CD4-positive, alpha-beta T cell (primary cell): ENCODE measurements at places on chromosomes 3 and 15.

- no peak for DNase-seq
Measured at GRCh38 chr3:48034000-48034516, 17.8 kb upstream of the MAP4 start.

DNA sequence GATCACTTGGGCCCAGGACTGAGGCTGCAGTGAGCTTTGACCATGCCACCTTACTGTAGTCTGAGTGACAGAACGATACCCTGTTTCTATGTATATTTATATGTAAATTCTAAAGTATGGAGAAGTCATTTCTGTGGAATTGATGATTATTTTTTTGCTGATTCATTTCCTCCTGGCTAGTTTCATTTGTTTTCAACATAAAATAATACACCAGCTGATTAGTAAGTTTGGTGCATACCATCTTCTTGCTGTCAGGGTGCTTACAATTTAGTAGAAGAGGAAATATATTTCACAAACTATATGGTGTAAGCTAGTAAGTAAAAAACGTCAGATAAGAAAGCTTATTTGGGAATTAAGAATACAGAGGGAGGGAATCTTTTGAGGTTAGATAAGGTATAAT lies 36.0 kb downstream of the SLC25A26 start:
- DNase-seq: no peak

DNA sequence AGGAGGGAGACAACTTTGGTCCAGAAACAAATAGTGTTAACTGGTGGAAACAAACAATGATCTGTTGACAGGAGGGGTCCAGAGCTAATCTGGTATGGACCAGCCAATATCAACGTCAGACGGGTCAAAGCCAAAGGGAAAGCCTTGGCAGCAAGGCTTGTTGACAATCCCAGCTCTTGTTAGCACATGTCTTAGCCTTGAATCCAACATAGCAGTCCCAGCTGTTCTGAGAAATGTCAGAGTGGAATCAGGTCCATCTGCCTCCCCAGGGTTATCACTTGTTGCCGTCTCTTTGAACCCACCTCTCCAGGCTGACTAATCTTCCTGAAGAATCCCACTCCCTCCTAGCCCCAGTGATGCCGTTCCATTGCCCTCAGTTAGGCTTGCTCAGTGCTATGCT lies 404.6 kb upstream of the MCTP2 start:
- no peak for DNase-seq

- DNase-seq: no peak
Measured at GRCh38 chr3:180888992-180889560, 23.4 kb upstream of the FXR1 start.

DNA sequence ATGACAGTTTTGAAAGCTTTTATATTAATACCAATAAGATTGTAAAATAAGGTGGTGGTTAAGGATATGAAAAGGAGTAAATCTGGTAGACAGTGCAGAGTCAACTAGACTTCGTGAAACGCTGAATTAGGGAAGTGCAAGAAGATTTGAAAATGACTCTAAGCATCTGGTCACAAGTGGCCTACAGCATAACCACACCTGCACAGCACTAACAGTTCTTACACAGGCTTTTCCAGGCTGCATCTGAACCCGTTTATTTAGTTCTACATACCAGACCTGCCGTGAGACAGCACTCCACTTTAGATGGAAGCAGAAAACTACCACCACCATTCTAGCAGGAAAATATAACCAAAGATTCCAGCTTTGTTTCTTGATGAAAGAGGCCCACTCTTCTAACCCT lies 1.9 kb downstream of the DMXL2 start:
- no peak for DNase-seq

GRCh38 chr15:35705884-35706585 lies 160.1 kb upstream of the DPH6 start:
- DNase-seq: no peak

- DNase-seq: no peak
Measured at GRCh38 chr3:61563313-61564271, 2.2 kb downstream of the PTPRG start.

DNA sequence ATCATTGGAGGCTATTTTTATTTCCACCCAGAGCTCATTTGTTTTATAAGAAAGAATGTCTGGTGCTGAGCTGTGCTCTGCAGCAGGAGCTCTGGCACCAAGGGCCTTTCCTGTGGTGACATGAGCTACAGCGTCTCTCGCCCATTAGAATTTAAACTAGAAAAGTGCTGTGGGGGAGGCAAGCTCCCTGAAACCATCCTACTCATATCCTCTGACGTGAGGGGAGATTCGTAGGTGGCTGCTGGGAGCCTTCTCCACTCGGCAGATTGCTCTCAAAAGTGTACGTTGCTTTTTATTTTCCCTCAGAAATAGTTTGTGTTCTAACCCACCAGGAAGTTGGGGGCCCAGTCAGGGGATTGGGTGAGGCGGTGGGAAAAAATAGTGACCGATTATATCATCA lies 76.3 kb upstream of the ARHGEF3 start:
- peak; percentile 62 for DNase-seq
